ENCODE measurements at places on chromosomes 3 and 15.

DNA sequence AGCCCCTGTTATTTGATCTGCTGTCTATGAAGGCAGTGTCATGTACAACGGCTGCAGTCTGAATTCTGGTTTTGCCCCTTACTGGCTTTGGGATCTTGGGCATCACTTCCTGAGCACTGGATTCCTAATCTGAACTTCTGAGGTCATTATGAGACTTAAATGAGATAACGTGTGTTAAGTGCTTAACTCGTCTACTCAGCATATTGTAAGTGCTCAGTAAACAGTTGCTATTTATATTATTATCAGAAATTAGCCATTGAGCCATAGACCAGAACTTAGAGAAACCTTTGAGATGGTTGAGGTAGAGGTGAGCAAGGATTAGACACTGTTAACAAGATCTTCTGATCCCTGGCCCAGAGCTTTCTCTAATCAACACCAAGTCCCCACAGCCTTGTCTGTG, 284.1 kb upstream of the ONECUT1 start:
- no peak overlapping the region for H3K27ac ChIP-seq
- H3K27me3 ChIP-seq, result no peaks in the 10 kb centered on the region
- no peak for DNase-seq
- no peaks in the 10 kb centered on the region for H3K4me1 ChIP-seq
- no peak overlapping the region for H3K4me3 ChIP-seq

- H3K27me3 ChIP-seq, result no peaks in the 10 kb centered on the region
- H3K36me3 ChIP-seq, result no peaks in the 10 kb centered on the region
- peaks cover 17% of the 10 kb centered on the region for H3K4me1 ChIP-seq
- DNase-seq, result no peak
- H3K27ac ChIP-seq, result no peak overlapping the region
Observed at GRCh38 chr3:123070510-123070909, 3.7 kb downstream of the PDIA5 start.

DNA sequence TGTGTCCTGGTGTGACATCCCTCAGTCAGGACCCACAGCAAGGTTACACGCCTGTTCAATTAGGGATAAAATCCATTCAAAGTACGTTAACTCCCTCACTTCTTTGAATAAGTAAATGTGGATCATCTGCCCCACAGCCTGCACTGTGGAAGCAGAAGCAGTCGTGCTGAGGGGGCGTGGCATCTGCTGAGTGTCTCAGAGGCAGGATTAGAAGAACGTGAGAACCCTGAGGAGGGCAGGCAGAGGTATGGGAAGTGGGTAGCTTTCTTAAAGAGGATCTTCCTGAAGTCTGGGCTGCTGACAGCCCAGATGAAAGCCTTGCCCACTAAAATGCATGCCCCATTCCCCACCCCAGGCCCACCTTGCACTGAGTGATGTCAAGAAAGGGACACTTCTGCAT, 28.5 kb downstream of the CRABP1 start:
- H3K27me3 ChIP-seq, result no peaks in the 10 kb centered on the region
- H3K4me1 ChIP-seq, result no peaks in the 10 kb centered on the region
- no peak overlapping the region for H3K4me3 ChIP-seq
- no peak overlapping the region for H3K27ac ChIP-seq

- no peak for DNase-seq
- no peak overlapping the region for H3K27ac ChIP-seq
- H3K36me3 ChIP-seq, result no peaks in the 10 kb centered on the region
- no peak overlapping the region for H3K4me3 ChIP-seq
- H3K27me3 ChIP-seq, result no peaks in the 10 kb centered on the region
Observed at GRCh38 chr3:3315846-3316245, 136.4 kb upstream of the CRBN start.

DNA sequence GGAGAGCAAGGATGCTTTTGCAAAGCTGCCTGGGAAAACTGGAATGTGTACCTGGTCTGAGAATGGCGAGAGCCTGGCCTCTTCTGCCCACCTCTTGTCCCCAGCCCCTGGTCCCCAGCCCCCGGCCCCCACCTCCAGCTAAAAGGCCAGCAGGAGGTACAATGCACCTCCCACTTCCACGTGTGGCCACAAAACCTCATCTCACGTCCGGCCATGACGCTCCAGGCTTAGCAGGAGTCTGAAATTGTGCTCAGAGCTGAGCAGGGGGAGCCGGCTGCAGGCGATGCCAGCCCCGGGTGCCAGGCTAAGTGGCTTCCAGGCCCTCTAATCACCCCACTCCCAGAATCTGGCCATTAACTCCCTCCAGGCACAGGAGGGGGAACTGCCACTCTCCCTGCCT, 83.1 kb upstream of the PRR20G start:
- H3K4me3 ChIP-seq, result no peak overlapping the region
- no peak overlapping the region for H3K27ac ChIP-seq
- H3K27me3 ChIP-seq, result peaks cover 36% of the 10 kb centered on the region
- no peak for DNase-seq

- H3K27me3 ChIP-seq, result no peaks in the 10 kb centered on the region
- H3K27ac ChIP-seq, result no peak overlapping the region
- no peak overlapping the region for H3K4me3 ChIP-seq
- no peak for DNase-seq
- H3K36me3 ChIP-seq, result no peaks in the 10 kb centered on the region
Observed at GRCh38 chr15:79901958-79902357, 5.1 kb upstream of the MTHFS start.

GRCh38 chr3:192273697-192274010, 453.7 kb downstream of the FGF12 start:
- peak; percentile 76 for DNase-seq
- peaks cover 38% of the 10 kb centered on the region for H3K4me1 ChIP-seq
- no peak overlapping the region for H3K27ac ChIP-seq
- no peaks in the 10 kb centered on the region for H3K27me3 ChIP-seq
- H3K4me3 ChIP-seq, result no peak overlapping the region

GRCh38 chr3:42061025-42061712, 30.0 kb upstream of the TRAK1 start:
- no peaks in the 10 kb centered on the region for H3K27me3 ChIP-seq
- H3K4me1 ChIP-seq, result peaks cover 20% of the 10 kb centered on the region
- H3K36me3 ChIP-seq, result no peaks in the 10 kb centered on the region
- no peak for DNase-seq
- no peak overlapping the region for H3K4me3 ChIP-seq

- no peaks in the 10 kb centered on the region for H3K36me3 ChIP-seq
- no peaks in the 10 kb centered on the region for H3K27me3 ChIP-seq
- no peak overlapping the region for H3K27ac ChIP-seq
- no peaks in the 10 kb centered on the region for H3K4me1 ChIP-seq
- no peak overlapping the region for H3K4me3 ChIP-seq
Observed at GRCh38 chr3:88811096-88811495, 296.3 kb upstream of the EPHA3 start.

- H3K36me3 ChIP-seq, result no peaks in the 10 kb centered on the region
- no peak for DNase-seq
- H3K27ac ChIP-seq, result no peak overlapping the region
- peaks cover 14% of the 10 kb centered on the region for H3K4me1 ChIP-seq
- H3K4me3 ChIP-seq, result no peak overlapping the region
Observed at GRCh38 chr3:177904621-177905020, 631.6 kb upstream of the KCNMB2 start.

DNA sequence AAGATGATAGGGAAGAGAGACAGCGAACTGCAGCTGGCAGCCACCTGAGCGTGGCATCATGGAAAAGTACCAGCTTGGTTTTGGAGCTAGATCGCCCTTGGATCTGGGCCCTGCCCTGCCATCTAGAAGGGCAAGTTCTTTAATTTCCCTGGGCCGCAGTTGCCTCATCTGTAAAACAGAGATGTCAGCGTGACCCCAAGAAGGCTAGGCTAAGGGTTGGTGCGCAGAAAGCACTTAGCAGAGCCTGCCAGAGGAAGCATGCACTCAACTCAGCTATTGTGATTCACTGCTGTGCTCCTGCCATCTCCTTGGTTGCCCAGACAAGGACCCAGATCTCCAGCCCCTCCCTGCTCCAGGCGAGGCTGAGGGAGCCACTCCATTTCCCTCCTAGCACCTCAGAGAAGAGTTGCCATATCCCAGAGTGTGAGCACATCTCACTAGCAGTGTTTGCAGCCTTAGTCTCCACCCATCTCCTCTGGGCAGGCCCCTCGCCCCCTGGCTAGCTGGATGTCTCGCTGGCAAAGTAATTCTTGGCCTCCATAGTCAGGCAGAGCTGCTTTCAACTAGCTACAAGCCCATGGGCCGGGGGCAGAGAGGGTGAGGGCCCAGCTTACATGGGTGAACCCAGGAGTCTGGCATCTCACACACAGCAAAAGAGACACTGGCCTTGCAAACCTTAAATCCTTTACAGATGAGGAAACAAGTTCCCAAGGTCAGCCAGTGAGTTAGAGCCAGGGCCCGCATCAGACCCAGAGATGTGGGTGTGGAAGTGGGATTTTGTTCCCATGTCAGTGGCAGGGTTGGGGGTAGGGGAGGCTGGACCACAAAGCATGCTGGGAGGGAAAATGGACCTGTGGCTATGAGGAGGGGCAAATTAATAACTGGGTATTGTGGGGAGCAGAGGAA, 280.7 kb upstream of the TLE3 start:
- H3K27me3 ChIP-seq, result no peaks in the 10 kb centered on the region
- H3K4me3 ChIP-seq, result no peak overlapping the region
- no peak for DNase-seq
- peaks cover 30% of the 10 kb centered on the region for H3K4me1 ChIP-seq
- H3K36me3 ChIP-seq, result no peaks in the 10 kb centered on the region

- no peaks in the 10 kb centered on the region for H3K4me1 ChIP-seq
- H3K4me3 ChIP-seq, result no peak overlapping the region
- no peaks in the 10 kb centered on the region for H3K36me3 ChIP-seq
- no peak overlapping the region for H3K27ac ChIP-seq
Observed at GRCh38 chr3:100072326-100073048, 41.8 kb downstream of the FILIP1L start.

- H3K27ac ChIP-seq, result no peak overlapping the region
- DNase-seq, result no peak
- no peaks in the 10 kb centered on the region for H3K36me3 ChIP-seq
- no peaks in the 10 kb centered on the region for H3K4me1 ChIP-seq
- H3K4me3 ChIP-seq, result no peak overlapping the region
- H3K27me3 ChIP-seq, result no peaks in the 10 kb centered on the region
Observed at GRCh38 chr3:18650731-18651130, 225.6 kb upstream of the SATB1 start.

- H3K36me3 ChIP-seq, result no peaks in the 10 kb centered on the region
- no peak for DNase-seq
- H3K27ac ChIP-seq, result no peak overlapping the region
Observed at GRCh38 chr3:72082186-72082715, 297.3 kb upstream of the PROK2 start.

GRCh38 chr15:62093809-62094208, 27.0 kb downstream of the C2CD4A start:
- H3K27me3 ChIP-seq, result no peaks in the 10 kb centered on the region
- no peaks in the 10 kb centered on the region for H3K36me3 ChIP-seq
- no peak overlapping the region for H3K27ac ChIP-seq

GRCh38 chr3:180267202-180267843, 230.6 kb upstream of the PEX5L start:
- no peaks in the 10 kb centered on the region for H3K27me3 ChIP-seq
- H3K36me3 ChIP-seq, result no peaks in the 10 kb centered on the region
- H3K27ac ChIP-seq, result no peak overlapping the region
- no peak overlapping the region for H3K4me3 ChIP-seq
- H3K4me1 ChIP-seq, result no peaks in the 10 kb centered on the region
- DNase-seq, result no peak

- H3K4me3 ChIP-seq, result peak overlapping the region; percentile 90
- H3K27ac ChIP-seq, result peak overlapping the region; percentile 64
- DNase-seq, result no peak
- H3K27me3 ChIP-seq, result no peaks in the 10 kb centered on the region
Observed at GRCh38 chr3:143975554-143976152, 4.0 kb downstream of the DIPK2A start.

GRCh38 chr3:37140899-37141541, 33.4 kb downstream of the LRRFIP2 start:
- H3K4me3 ChIP-seq, result no peak overlapping the region
- no peak overlapping the region for H3K27ac ChIP-seq
- H3K4me1 ChIP-seq, result peaks cover 11% of the 10 kb centered on the region
- no peaks in the 10 kb centered on the region for H3K36me3 ChIP-seq
- H3K27me3 ChIP-seq, result no peaks in the 10 kb centered on the region
- no peak for DNase-seq

GRCh38 chr3:14376348-14377043, 25.9 kb upstream of the SLC6A6 start:
- DNase-seq, result no peak
- H3K36me3 ChIP-seq, result no peaks in the 10 kb centered on the region
- no peak overlapping the region for H3K4me3 ChIP-seq
- H3K27me3 ChIP-seq, result no peaks in the 10 kb centered on the region
- H3K27ac ChIP-seq, result no peak overlapping the region

GRCh38 chr15:67736810-67737209, 88.5 kb upstream of the SKOR1 start:
- H3K27ac ChIP-seq, result no peak overlapping the region
- H3K27me3 ChIP-seq, result no peaks in the 10 kb centered on the region
- no peaks in the 10 kb centered on the region for H3K36me3 ChIP-seq
- no peak for DNase-seq
- no peak overlapping the region for H3K4me3 ChIP-seq
